ENCODE measurements at places on chromosomes 2 and 18.

DNA sequence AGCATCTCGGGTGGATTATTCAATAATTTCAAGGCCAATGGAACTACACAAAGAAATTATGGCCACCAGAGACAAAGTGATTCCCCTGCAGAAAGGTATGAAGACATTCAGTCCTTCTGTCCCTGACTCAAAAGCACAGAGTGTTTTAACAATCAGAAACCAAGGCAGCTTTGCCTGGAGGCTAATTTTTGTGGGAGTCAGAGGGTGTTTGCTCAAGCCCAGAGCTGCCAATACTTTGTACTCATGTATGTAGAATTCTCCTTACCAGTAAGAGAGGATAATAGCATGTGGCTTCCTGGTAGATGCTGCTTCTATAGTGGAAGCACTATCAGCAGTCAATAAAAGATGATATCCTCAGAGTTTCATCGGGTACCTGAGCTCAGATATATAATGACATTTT lies 178.4 kb downstream of the KCNE4 start:
- DNase-seq: no peak

GRCh38 chr2:158740621-158741020 lies 54.5 kb upstream of the DAPL1 start:
- DNase-seq: no peak

DNA sequence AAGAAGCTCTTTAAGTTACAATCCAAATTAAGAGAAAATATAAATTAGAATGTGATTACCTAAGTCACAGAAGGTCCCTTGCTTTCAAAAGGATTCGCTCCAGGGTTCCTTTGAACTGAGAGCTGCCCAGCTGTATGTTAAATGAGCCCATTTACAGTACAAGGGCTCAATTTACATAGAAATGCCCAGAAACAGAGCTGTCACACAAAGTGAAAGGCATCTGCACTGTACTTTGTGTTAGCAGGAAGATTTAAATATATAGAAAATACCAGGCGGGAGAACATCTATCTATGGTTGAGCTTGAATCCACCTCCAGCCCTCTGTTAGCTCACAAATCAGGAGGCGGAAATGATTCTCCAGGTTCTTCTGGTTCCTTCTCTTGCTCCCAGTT lies 272.9 kb downstream of the PAX3 start:
- DNase-seq: no peak

DNA sequence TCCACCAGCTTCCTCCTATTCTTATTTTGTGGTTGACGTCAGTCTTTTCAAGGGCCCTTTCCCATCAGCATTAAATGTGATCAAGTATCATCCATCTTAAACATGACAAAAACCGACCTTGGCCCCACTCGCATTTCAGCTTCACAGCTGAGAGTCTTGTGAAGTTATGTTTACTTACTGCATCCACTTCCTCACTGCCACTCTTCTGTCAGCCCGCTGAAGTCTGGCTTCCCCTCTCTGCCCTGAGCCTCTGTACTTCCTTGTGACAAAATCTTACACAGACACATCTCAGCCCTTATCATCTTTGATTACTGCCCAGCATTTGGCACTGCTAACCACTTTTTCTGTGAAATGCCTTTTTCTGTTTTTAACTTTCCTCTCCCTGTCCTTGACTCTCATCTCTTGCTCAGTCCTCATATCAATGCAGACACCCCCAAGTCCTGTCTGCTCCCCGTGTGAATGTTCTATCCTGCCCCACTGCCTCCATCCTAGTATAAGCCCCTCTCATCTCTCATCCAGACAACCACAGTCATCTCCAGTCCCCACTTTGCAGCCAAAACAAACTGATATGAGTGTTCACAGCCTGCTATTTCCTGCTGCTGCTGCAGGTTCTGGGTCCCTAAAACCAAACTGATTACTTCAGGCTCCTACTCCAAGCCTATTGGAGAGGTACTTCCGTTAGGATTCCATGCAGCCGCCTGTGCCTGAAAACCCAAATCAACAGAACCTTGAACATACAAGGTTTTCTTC lies 31.4 kb downstream of the FOSL2 start:
- DNase-seq: no peak

GRCh38 chr18:10687161-10687925 lies 161.5 kb downstream of the NAPG start:
- DNase-seq: no peak

- no peak for DNase-seq
These were observed 204.6 kb downstream of the TRIB2 start for GRCh38 chr2:12921321-12921720.

DNA sequence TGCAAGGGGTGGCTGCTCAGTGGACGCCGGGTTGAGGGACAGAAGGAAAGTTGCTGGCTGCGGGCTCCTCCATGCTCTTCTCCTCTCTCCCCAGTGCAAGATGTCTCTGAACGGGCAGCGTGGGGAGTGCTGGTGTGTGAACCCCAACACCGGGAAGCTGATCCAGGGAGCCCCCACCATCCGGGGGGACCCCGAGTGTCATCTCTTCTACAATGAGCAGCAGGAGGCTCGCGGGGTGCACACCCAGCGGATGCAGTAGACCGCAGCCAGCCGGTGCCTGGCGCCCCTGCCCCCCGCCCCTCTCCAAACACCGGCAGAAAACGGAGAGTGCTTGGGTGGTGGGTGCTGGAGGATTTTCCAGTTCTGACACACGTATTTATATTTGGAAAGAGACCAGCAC lies 30.6 kb downstream of the IGFBP2 start:
- DNase-seq: no peak

GRCh38 chr18:32815881-32816280 lies 43.1 kb upstream of the KLHL14 start:
- no peak for DNase-seq

GRCh38 chr18:28903306-28903705 lies 726.4 kb upstream of the CDH2 start:
- no peak for DNase-seq

GRCh38 chr2:122414902-122415301 lies 659.5 kb downstream of the TSN start:
- DNase-seq: no peak

- no peak for DNase-seq
These were observed 977 bp downstream of the SLC8A1 start for GRCh38 chr2:40450796-40451430.

GRCh38 chr2:240512666-240513535 lies 44.9 kb downstream of the ANKMY1 start:
- peak; percentile 15 for DNase-seq

- DNase-seq: no peak
These were observed 166.2 kb downstream of the TGIF1 start for GRCh38 chr18:3616142-3616541.

DNA sequence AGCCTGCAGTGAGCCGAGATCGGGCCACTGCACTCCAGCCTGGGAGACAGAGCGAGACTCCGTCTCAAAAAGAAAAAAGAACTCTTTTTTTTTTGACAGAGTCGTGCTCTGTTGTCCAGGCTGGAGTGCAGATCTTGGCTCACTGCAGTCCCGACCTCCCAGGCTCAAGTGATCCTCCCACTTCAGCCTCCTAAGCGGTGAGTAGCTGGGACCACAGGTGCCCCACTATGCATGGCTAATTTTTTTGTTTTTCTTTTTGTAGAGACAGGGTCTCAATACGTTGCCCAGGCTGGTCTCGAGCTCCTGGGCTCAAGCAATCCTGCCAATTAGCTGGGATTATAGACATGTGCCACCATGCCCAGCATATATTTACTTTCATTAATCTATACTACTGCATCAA lies 12.5 kb upstream of the INO80D start:
- no peak for DNase-seq

DNA sequence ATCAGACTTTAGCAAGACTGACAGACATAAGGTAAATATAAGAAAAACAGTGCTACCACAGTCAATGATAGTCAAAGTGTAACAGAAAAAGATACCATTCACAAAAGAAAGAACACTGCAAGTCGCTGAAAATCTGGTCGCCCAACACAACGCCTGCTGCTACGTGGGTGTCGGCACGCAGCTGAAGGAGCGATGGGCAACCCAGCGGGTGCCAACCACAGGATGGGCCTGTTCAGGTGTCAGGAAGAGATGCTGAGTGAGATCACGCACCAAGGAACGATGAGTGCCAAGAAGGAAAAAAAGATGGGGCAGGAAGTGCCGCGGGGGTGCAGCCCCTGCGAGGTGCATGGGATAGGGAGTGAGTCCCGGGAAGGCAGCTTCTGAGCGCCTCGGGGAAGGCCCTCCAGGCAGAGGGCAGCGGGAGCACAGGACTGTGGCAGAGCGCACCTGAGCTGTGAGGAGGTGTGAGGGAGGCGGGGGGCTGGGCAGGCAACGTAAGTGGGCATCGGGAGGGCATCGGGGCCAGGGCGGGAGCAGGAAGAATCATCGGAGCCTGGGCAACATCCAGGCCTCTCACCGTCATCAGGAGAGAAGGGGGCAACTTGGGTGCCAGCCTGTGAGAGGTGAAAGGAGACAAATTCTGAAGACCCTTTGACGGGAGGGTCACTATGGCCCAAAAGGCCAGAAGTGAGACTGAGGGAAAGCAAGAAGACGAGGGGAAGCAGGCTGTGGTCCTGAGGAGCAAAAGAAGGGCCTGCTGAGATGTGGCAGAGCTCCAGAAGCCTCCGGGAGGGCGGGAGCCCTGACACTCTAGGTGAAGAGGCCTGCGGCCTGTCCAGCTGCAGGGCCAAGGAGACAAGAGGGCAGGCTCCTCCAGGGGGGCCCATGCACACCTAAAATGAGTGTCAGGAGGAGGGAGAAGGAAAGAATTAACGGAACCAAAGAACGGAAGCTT lies 14.8 kb upstream of the MTERF4 start:
- peak; percentile 11 for DNase-seq

DNA sequence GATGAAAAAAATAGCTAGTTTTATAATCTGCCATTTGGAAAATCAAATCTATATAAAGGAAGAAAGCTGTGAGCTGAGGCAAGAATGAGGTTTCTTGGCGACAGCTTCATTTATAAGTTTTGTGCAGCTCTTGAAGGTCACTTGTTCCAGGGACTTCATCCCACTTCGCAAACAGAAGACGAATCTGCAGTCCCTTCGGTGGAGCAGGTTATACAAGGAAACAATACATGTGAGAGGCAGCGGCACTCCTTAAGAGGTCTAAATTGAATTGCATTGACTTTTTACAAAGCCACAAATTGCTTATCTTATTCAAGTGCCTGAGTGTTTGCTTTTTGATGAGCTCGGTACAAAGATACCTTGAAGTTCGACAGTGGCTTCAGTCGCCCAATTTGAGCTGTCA lies 72.2 kb downstream of the C1QL2 start:
- DNase-seq: no peak

- DNase-seq: no peak
These were observed 195.4 kb downstream of the RNF152 start for GRCh38 chr18:61697306-61697909.

- no peak for DNase-seq
These were observed 70.9 kb downstream of the PIEZO2 start for GRCh38 chr18:11078491-11078890.

DNA sequence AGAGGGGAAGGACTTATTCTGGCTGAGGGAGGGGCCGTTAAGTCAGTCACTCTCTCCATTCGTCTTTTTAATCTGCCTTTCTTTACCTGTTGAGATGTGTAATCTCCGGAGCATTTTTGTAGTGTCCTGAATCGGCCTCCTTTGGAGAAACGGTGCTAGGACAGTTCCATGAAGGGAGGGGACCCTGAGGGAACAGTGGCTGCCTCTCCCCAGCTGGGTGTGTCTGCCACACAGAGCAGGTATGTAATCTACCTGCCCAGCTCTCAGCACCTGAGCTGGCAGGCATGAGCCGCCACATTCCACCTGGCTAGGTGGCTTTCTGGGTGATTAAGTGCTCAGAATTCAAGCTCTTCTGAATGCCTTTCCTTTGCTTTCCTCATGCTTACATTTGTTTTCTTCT lies 131.2 kb downstream of the WDSUB1 start:
- DNase-seq: no peak

GRCh38 chr2:63301481-63301880 lies 250.9 kb downstream of the OTX1 start:
- no peak for DNase-seq

- no peak for DNase-seq
These were observed 358.5 kb upstream of the HNRNPA3 start for GRCh38 chr2:176854062-176854461.

Measured in activated T-cell treated with anti-CD3 and anti-CD28 coated beads, Interleukin-2, amount 50 U/mL, for 1 hour (primary cell).